ENCODE measurements at places on chromosomes 1 and 21. TPM values are rescaled to one million over a fixed set of nuclear protein-coding genes. Genes with fewer than 3 reads are reported as not detected.

DNA sequence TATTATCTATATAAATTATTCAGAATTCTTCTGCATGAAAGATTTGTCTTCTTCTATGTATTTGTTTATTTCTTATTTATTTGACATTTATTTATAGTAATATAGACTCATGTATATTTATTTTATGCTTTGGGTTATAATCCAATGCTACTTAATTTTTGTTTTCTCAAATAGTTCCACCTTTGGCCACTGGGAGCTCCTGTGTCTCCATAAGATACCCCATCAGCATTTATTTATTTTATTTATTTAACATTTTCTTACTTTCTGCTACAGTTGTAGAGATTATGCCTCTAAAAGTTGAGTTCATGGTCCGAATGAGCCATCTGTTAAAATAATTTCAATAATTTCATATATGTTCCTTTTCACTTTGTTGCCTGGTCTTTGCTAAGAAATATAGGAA lies 289.4 kb downstream of the ADGRL2 start:
- H3K27me3 ChIP-seq: no peaks in the 10 kb centered on the region
- H3K27ac ChIP-seq: no peak overlapping the region
- no peaks in the 10 kb centered on the region for H3K36me3 ChIP-seq
- no peak overlapping the region for H3K4me3 ChIP-seq
- DNase-seq: no peak

- H3K4me1 ChIP-seq: no peaks in the 10 kb centered on the region
- DNase-seq: no peak
- H3K27ac ChIP-seq: no peak overlapping the region
- H3K27me3 ChIP-seq: peaks cover 4% of the 10 kb centered on the region
- no peak overlapping the region for H3K4me3 ChIP-seq
These were observed 131.5 kb downstream of the RNF220 start for GRCh38 chr1:44536357-44537209.

DNA sequence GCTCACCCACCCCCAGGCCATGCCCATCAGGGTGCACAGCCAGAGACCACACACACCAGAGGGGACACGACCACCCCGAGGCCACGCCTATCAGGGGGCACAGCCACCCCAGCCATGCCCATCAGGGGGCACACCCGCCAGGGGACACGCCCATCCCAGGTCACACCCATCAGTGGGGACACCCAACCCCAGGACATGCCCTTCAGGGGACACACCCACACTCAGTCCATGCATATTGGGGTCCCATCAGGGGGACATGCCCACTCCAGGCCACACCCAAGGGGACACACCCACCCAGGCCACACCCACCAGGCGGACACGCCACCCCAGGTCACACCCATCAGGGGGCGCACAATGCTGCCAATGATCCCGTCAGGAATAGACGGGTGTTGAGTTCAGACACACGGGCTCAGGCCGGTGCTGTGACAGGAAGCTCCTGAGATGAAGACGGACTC lies 20.7 kb downstream of the MCM3AP start:
- H3K4me1 ChIP-seq: no peaks in the 10 kb centered on the region
- peaks cover 71% of the 10 kb centered on the region for H3K36me3 ChIP-seq
- H3K27ac ChIP-seq: no peak overlapping the region
- H3K4me3 ChIP-seq: no peak overlapping the region
- no peak for DNase-seq
- H3K27me3 ChIP-seq: no peaks in the 10 kb centered on the region

NCAM2 gene
- polyA plus RNA-seq: not detected

DNA sequence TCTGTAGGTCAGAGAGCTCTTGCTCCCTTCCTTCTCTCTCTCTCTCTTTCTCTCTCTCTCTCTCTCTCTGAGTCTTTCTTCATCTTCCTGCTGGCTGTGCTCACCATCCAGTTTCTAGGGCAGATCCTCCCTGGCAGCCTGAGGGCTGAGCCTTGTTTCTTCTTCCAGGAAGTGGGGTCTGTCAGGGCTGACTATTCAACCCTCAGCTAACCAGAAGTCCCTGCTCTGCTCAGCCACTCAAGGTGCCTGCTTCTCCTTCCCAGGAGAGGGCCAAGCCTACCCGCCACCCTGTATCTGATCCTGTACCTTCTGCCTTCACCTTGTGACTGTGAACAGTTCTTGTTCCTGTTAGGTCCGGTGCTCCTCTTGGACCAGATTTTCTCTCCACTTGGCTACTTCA lies 107.6 kb upstream of the ETV3 start:
- DNase-seq: no peak
- no peak overlapping the region for H3K27ac ChIP-seq
- no peak overlapping the region for H3K4me3 ChIP-seq

- no peaks in the 10 kb centered on the region for H3K27me3 ChIP-seq
- DNase-seq: no peak
- H3K27ac ChIP-seq: no peak overlapping the region
- no peaks in the 10 kb centered on the region for H3K36me3 ChIP-seq
These were observed 98.9 kb upstream of the RGS18 start for GRCh38 chr1:192059407-192059806.

DNA sequence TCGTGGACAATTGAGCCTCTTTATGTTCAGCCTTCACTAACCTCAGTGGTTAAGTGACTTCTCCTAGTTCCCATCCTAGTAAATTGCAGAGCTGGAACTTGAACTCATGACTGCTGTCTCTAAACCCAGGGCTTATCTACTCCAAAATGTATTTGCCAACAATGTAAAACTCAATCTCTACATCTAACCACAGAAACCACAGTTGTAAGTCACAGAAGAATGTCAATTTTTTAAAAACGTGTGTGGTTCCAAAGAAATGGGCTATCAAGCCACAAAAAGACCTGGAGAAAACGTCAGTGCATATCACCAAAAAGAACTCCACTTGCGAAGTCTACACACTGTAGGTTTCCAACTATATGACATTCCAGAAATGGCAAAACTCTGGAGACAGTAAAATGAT lies 172.6 kb upstream of the HMCN1 start:
- no peaks in the 10 kb centered on the region for H3K36me3 ChIP-seq
- peaks cover 55% of the 10 kb centered on the region for H3K4me1 ChIP-seq
- no peaks in the 10 kb centered on the region for H3K27me3 ChIP-seq
- H3K27ac ChIP-seq: peak overlapping the region; percentile 73
- H3K4me3 ChIP-seq: peak overlapping the region; percentile 38

DNA sequence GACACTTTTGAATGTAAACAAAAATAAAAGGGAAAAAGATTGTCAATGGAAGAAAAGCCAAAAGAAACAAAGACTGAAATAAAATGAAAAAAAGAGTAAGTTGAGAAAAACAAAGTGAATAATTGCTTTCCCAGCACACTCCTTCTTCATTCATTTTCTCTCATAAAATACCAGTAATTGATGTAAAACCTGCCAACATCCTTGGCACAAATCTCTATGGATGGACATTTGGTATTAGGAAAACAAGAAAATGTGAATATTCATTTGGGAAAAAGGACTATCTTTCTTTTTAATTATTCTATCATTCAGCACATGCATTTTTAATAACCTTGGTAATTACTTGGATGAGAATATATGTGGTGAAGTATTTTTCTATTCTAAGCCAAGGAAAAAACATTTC lies 204.4 kb upstream of the TNR start:
- H3K36me3 ChIP-seq: peaks cover 29% of the 10 kb centered on the region
- H3K27ac ChIP-seq: no peak overlapping the region
- no peak for DNase-seq
- H3K4me3 ChIP-seq: no peak overlapping the region

TNFRSF8 gene
- polyA plus RNA-seq: 1.6 TPM

- peaks cover 5% of the 10 kb centered on the region for H3K36me3 ChIP-seq
- no peaks in the 10 kb centered on the region for H3K27me3 ChIP-seq
- no peaks in the 10 kb centered on the region for H3K4me1 ChIP-seq
- no peak overlapping the region for H3K4me3 ChIP-seq
These were observed 147.0 kb downstream of the SDCCAG8 start for GRCh38 chr1:243402868-243403267.

GRCh38 chr1:178819123-178819522 lies 51.8 kb downstream of the ANGPTL1 start:
- DNase-seq: no peak
- H3K36me3 ChIP-seq: no peaks in the 10 kb centered on the region
- H3K27me3 ChIP-seq: no peaks in the 10 kb centered on the region
- no peak overlapping the region for H3K4me3 ChIP-seq
- no peaks in the 10 kb centered on the region for H3K4me1 ChIP-seq

- no peak overlapping the region for H3K4me3 ChIP-seq
- no peak for DNase-seq
- peaks cover 3% of the 10 kb centered on the region for H3K36me3 ChIP-seq
- no peak overlapping the region for H3K27ac ChIP-seq
- no peaks in the 10 kb centered on the region for H3K4me1 ChIP-seq
- H3K27me3 ChIP-seq: no peaks in the 10 kb centered on the region
These were observed 65.1 kb downstream of the ATG4C start for GRCh38 chr1:62849031-62849430.

DNA sequence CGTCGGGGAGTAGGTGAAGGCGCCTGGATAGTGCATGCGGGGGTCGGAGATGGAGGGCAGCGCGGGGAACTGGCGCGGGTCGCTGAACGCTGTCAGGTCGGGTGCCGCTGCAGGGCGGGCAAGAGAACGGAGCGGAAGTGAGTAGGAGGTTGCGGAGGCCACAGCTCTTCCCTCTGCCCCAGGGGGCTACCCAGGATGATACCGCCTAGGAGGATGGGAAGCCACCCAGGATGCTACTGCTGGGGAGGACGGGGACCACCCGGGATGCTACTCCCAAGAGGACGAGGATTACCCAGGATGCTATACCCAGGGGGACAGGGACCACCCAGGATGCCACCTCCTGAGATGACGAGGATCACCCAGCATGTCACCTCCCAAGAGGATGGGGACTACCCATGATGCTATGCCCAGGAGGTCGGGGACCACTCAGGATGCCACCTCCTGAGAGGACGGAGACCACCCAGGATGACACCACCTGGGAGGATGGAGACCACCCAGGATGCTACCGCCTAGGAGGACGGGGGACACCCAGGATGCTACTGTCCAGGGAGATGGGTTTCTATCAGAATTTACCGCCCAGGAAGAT lies 123.8 kb downstream of the CLIC6 start:
- no peak overlapping the region for H3K4me3 ChIP-seq
- H3K27me3 ChIP-seq: no peaks in the 10 kb centered on the region
- DNase-seq: no peak
- H3K27ac ChIP-seq: no peak overlapping the region
- peaks cover 67% of the 10 kb centered on the region for H3K36me3 ChIP-seq
- H3K4me1 ChIP-seq: no peaks in the 10 kb centered on the region

GRCh38 chr1:150259217-150259616 lies 1.6 kb downstream of the CA14 start:
- no peak for DNase-seq
- no peak overlapping the region for H3K4me3 ChIP-seq
- peaks cover under 1% of the 10 kb centered on the region for H3K36me3 ChIP-seq
- peaks cover 12% of the 10 kb centered on the region for H3K4me1 ChIP-seq
- no peak overlapping the region for H3K27ac ChIP-seq
- peaks cover 27% of the 10 kb centered on the region for H3K27me3 ChIP-seq

DMBX1 gene
- polyA plus RNA-seq: not detected

GRCh38 chr1:203447151-203447550 lies 28.5 kb upstream of the PRELP start:
- no peak for DNase-seq
- H3K4me1 ChIP-seq: no peaks in the 10 kb centered on the region
- peaks cover 13% of the 10 kb centered on the region for H3K27me3 ChIP-seq
- no peaks in the 10 kb centered on the region for H3K36me3 ChIP-seq
- no peak overlapping the region for H3K4me3 ChIP-seq
- no peak overlapping the region for H3K27ac ChIP-seq
